Thoracic aorta (tissue), 2 donors: ENCODE measurements at places on chromosomes 1 and 21. TPM values are rescaled to one million over a fixed set of nuclear protein-coding genes. Genes with fewer than 3 reads are reported as not detected.

DNA sequence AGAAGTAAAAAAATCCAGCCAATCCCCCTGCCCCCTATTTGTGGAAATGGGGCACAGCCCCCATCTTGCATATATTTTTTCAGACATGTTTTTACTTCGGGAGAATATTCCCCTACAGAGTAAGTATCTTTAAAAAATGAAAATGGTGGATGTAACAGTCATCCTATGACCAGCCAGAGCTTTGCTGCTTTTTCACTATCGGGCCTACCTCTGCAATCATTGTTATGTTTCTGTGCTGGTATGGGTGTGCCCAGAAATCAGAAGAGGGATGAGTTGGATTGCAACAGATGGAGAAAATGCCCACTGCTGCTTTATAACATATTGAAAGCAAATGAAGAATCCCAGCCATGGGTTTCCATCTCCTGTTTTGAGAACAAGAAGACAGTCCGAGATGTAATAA lies 2.9 kb downstream of the CD247 start:
- H3K27ac ChIP-seq = no peak overlapping the region
- H3K36me3 ChIP-seq = no peaks in the 10 kb centered on the region
- no peak for DNase-seq
- no peaks in the 10 kb centered on the region for H3K4me1 ChIP-seq

DNA sequence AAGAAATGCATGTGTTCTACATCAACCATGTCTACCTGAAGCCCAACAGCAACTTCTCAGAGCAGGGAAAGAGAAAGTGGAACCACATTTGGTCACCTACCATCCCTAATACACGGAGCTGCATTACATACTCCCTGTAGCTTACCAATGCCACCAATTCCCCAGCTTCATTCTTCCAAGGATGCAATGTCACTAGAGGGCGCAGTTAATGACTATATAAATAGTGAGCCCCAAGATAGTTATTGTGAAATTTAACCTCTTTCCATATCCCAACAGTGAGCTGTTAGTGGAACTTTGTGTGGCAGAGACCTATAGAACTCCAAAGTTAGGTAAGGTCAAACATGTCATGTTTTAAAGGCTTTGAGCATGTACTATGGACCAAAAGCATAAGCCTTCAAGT lies 618.3 kb downstream of the SMYD3 start:
- DNase-seq = no peak
- H3K36me3 ChIP-seq = no peaks in the 10 kb centered on the region
- H3K27me3 ChIP-seq = no peaks in the 10 kb centered on the region

GRCh38 chr21:43731891-43732711 lies 13.2 kb downstream of the PDXK start:
- peak overlapping the region; percentile 49 for H3K27ac ChIP-seq
- H3K4me3 ChIP-seq = no peak overlapping the region
- DNase-seq = no peak
- no peaks in the 10 kb centered on the region for H3K27me3 ChIP-seq

GRCh38 chr1:1399872-1400575 lies 889 bp upstream of the CCNL2 start:
- H3K27me3 ChIP-seq = no peaks in the 10 kb centered on the region
- peak overlapping the region; percentile 94 for H3K4me3 ChIP-seq
- H3K36me3 ChIP-seq = peaks cover 55% of the 10 kb centered on the region
- DNase-seq = no peak
- H3K4me1 ChIP-seq = peaks cover 20% of the 10 kb centered on the region
- H3K27ac ChIP-seq = peak overlapping the region; percentile 87

- peaks cover 24% of the 10 kb centered on the region for H3K4me1 ChIP-seq
- H3K27me3 ChIP-seq = no peaks in the 10 kb centered on the region
- no peaks in the 10 kb centered on the region for H3K36me3 ChIP-seq
These were observed 15.2 kb downstream of the GIPC2 start for GRCh38 chr1:78060857-78061563.

DNA sequence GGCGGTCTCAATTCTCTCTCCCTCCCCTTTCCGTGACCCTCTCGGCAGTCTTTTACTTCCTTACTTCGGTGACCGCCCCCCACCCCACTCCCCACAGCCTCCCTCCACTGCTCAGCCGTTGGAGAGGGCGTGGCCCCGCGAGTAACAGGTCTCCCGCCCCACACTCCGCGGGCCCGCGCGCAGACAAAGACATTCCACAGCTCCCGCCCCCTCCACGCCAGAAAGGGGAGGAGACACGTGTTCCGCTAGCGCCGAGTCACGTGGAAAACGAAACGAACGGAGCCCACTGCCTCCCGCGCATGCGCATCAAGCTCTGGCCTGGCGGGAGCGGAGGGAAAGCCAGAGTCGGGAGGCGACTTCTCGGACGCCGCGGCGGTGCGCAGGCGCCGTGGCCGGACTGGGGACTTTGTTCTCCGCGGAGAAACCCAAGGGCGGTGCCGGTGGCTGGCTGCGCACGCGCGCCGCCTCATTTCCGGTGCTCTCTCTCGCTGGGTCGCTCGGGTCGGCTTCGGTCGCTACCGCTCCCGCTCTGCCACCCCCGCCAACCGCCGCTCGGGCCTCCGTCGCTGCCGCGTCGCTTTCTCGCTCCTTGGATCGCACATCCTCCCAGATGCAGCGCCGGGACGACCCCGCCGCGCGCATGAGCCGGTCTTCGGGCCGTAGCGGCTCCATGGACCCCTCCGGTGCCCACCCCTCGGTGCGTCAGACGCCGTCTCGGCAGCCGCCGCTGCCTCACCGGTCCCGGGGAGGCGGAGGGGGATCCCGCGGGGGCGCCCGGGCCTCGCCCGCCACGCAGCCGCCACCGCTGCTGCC lies at the start of gene KHDRBS1:
KHDRBS1 (plus strand) TSS at position 483 of the 813 bp plus-strand sequence; CDS start at position 611, 128 bp downstream.
- peak within 1 kb of the TSS; percentile 99 for H3K27ac ChIP-seq
- peak; percentile 97 for DNase-seq
- peaks cover 36% of the 10 kb centered on the region for H3K4me1 ChIP-seq
- no peaks in the 10 kb centered on the region for H3K27me3 ChIP-seq
- H3K36me3 ChIP-seq = no peaks in the 10 kb centered on the region

GRCh38 chr1:205543351-205544301 lies 39.2 kb downstream of the CDK18 start:
- H3K27ac ChIP-seq = peak overlapping the region; percentile 69
- no peaks in the 10 kb centered on the region for H3K36me3 ChIP-seq
- no peaks in the 10 kb centered on the region for H3K4me1 ChIP-seq
- H3K4me3 ChIP-seq = peak overlapping the region; percentile 67
- no peaks in the 10 kb centered on the region for H3K27me3 ChIP-seq

DNA sequence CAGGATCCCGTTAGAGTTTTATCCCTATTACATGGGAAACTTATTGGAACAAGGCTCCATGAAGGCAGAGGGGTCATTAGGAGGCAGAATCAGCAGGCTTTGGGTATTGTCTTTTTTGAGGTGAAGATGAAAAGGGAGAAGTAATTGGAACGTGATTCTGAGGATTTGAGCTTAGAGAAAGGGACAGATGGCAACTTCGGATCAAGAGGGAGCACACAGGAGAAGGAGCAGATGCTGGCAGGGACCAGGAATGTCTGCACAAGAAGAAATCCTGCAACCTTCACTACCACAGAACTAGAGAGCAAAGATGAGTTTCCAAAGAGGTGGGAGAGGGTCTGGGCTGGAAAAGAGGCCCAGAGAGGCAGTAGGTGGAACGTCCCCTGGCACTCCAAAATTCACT lies 202.8 kb downstream of the RRAGC start:
- DNase-seq = no peak
- no peaks in the 10 kb centered on the region for H3K36me3 ChIP-seq
- no peaks in the 10 kb centered on the region for H3K27me3 ChIP-seq
- no peak overlapping the region for H3K4me3 ChIP-seq

DNA sequence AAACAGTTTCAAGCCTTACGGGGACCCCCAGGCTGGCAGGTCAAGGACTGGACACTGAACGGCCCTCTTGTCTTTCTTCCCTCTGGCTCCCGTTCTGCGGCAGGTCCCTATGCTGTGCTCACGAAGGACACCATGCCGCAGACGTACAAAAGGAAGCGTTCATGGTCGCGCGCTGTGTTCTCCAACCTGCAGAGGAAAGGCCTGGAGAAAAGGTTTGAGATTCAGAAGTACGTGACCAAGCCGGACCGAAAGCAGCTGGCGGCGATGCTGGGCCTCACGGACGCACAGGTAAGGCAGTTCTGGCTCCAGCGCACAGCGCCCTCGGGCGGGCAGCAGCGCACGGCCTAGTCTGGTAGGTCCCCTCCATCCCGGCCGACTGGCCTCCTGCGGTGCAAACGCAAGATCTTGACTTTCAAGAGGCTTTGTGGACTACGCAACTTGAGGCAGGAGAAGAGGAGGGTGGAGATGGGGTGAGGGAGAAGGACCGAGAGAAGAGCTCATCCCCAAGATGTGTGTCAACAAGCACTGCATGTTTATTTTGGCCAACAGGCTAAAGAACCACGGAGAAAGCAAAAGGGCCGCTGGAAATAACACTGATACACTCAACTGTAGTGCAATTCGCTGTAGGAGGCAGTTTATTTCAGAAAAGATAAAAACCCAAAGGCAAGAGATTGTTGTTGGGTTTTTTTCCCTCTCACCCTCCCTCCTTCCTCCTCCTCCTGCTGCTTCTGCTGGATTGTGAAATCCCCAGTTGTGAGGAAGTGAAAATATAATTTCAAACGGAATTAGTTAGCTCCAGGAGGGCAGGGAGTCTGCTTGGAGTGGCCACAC lies 3.0 kb downstream of the HLX start:
- peak overlapping the region; percentile 89 for H3K4me3 ChIP-seq
- H3K36me3 ChIP-seq = peaks cover 10% of the 10 kb centered on the region
- peaks cover 2% of the 10 kb centered on the region for H3K4me1 ChIP-seq

DNA sequence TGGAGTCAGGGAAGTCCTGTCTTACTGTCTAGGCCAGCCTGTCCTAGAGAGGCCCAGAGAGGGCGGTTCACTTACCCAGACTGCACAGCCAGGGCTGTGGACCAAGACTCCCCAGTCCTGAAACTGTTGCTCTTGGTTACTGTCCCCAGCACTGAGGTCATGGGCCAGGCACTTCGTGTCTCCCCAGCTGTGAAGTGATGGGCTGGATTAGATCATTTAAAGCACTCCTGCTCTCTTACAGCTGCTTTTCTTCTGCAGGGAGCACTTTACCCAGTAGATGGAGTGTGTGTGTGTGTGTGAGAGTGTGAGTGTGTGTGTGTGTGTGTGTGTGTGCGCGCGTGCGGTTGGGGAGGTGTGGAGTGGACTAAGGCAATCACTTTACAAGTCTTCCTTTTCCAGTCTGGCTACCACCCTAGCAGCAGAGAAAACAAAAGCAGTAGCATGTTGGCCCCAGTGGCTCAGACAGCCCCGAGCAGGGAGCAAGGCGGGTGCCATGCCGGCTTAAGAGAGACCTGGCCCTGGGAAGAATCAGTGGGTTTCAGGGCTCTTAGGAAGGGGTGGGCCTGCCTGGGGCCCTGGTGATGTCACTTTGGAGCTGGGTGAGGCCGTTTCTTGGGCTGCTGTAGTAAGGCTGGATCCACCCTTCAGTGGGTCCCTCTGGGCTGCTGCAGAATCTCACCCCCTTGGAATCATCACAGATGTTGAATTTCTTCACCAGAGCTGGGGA lies 2.4 kb downstream of the SPSB1 start:
- H3K36me3 ChIP-seq = no peaks in the 10 kb centered on the region
- peak overlapping the region; percentile 87 for H3K4me3 ChIP-seq
- DNase-seq = no peak

GRCh38 chr1:148362626-148363438 lies 120.3 kb downstream of the PPIAL4G start:
- no peaks in the 10 kb centered on the region for H3K4me1 ChIP-seq
- no peaks in the 10 kb centered on the region for H3K36me3 ChIP-seq
- H3K27ac ChIP-seq = no peak overlapping the region
- DNase-seq = no peak
- no peaks in the 10 kb centered on the region for H3K27me3 ChIP-seq

- DNase-seq = no peak
- no peak overlapping the region for H3K4me3 ChIP-seq
- H3K27me3 ChIP-seq = no peaks in the 10 kb centered on the region
These were observed 149.2 kb downstream of the BEND5 start for GRCh38 chr1:48627486-48627885.

GRCh38 chr1:74162333-74162732 lies 35.6 kb downstream of the LRRIQ3 start:
- H3K36me3 ChIP-seq = no peaks in the 10 kb centered on the region
- no peak overlapping the region for H3K4me3 ChIP-seq
- H3K27me3 ChIP-seq = no peaks in the 10 kb centered on the region
- H3K27ac ChIP-seq = no peak overlapping the region
- no peaks in the 10 kb centered on the region for H3K4me1 ChIP-seq
- DNase-seq = no peak

DNA sequence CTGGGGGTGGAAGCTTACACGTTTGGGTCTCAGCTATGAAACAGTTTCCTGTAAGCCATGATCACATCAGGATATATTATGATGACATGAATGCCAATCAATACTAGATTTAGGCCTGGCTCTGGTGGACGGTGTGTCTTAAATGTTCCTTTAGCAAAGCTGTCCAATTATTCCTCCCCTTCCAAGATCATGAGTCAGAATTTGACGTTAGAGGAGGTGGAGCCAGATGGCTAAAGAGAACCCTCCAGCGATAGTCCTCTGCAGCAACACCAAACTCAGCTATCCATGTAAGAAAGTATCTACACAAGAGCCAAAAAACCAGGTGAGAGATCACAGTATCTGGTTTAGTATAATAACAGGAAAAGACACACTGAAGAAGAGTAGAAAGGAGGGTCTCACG lies 47.8 kb downstream of the PACC1 start:
- no peak overlapping the region for H3K27ac ChIP-seq
- no peaks in the 10 kb centered on the region for H3K27me3 ChIP-seq
- H3K4me3 ChIP-seq = no peak overlapping the region
- no peak for DNase-seq
- no peaks in the 10 kb centered on the region for H3K4me1 ChIP-seq
- no peaks in the 10 kb centered on the region for H3K36me3 ChIP-seq

DNA sequence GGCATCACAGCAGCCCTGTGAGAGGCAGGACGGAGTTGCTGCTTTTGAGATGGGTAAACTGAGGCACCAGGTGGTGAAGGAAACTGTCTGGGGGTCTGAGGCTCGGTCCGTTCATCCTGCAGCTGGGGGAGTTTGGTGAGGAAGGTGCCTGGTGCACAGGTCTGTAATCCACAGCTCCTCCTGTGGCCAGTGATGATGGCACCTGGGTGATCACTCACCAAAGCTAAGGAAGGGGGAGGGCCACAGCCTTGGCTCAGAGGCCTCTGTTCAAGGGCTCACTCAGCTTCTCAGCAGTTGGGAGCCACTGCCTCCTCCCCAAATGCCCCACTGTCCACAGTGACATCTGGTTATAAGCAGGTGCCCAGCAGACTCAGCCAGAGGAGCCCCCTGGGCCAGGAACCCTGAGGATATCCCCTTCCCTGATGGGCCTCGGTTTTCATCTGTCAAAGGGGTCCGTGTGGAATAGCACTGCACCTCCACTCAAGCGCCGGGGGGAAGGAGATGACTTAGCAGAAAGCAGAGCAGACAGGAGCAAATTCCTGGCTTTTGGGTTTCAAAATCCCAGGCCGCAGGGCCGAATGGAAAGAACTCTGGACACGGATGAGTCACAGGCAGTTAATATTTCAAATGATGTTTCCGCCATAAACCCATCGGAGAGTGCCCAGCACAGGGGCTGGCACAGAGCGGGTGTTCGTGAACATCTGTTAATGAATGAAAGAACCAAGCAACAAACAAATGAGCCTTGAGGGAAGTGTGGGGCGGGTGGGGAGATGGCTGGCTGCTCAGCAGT lies 82.8 kb downstream of the DMRTB1 start:
- H3K27ac ChIP-seq = no peak overlapping the region
- H3K4me3 ChIP-seq = no peak overlapping the region
- no peaks in the 10 kb centered on the region for H3K27me3 ChIP-seq
- no peaks in the 10 kb centered on the region for H3K4me1 ChIP-seq
- no peak for DNase-seq

Gene ITLN2
- total RNA-seq = 3.0 TPM

Gene MYBPH
- total RNA-seq = not detected

Gene LCE1A
- total RNA-seq = not detected
